Left hindlimb (tissue), 1 donor: ENCODE measurements at places on chromosomes 3 and 15.

- DNase-seq = peak; percentile 74
Measured at GRCh38 chr3:39106851-39107387, 508 bp downstream of the GORASP1 start.

- DNase-seq = no peak
Measured at GRCh38 chr3:69737392-69737791, 1.9 kb upstream of the MITF start.

DNA sequence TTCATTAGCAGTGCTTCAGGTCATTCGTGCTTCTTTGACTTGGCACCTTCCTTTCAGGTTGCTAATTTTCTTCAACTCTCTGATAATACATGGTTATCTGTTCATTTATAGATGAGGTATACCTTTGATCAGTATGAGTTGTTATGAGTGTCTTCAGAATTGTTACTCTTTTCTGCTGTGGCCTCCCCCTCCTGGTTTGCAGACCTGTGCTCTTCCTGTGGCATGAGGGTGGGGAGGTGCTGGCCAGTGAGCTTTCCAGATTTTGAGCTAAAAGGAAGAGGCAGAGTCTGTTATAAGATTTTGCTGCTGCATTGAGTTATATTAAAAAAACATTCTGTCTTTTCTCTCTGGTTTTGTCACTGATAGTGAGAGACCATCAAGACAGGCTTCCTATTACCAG, 30.8 kb upstream of the GOLGA6L9 start:
- DNase-seq = no peak

GRCh38 chr3:179038216-179038898, 33.3 kb downstream of the ZMAT3 start:
- DNase-seq = no peak

DNA sequence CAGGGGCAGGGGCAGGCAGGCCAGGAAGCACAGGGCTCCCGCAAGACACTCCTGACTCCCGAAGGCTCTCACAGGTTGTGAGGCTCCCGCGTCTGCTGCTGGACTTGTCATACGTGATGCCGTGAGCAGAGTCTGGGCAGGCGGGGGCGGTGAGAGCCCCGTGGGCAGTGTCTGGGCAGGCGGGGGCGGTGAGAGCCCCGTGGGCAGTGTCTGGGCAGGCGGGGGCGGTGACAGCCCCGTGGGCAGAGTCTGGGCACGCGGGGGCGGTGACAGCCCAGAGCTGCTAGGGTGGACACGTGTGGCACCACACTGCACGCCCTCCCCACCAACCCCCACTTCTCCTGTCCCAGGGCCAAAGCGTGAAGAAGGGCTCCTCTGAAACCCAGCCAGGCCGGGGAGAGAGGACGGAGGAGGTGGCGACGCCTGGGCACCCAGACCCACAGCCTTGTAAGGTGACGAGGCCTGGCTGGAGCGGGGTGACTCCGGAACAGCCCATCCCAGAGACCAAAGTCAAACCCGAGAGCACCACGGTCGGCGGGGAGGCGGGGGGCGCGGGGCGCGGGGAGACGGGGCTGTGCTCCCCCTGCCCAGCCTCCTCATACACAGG, 35.0 kb downstream of the TNK2 start:
- no peak for DNase-seq
